ENCODE measurements at places on chromosomes 1 and 21.

DNA sequence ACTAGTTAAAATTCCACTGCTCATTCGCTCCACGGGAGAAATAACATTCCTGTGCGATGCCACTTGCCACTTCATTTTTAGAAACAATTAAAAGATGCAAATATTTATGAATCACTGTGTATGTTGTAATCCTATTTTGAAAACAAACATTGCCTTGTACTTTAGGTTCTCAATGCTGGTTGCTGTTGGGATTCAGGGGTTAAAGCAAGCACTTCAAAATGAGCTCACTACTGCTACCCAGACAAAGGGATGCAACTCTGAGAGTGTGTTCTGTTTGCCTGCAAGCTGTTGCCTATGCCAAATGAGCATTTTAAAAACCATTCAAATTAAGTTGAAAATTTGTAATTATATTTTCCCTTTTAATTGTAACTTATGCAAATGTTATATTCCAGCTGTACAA is 87.5 kb downstream of the RWDD3 start:
- no peak for DNase-seq

DNA sequence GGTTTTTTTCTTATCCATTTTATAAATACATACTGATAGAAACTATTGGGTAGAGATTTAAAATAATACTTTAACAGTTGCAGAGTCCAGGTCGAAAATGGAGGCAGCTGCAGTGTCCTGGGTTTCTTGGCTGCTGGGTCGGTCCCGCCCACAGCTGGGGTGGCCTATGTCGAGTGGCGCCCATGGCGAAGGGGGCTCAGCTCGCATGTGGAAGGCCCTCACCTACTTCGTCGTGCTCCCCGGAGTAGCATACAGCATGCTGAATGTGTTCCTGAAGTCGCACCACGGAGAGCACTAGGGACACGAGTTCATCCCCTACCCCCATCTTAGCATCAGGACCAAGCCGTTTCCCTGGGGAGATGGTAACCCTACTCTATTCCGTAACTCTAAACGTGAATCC is 1304.9 kb upstream of the ADGRL2 start:
- no peak for DNase-seq

- no peak for DNase-seq
These were observed 4.7 kb downstream of the SZRD1 start for GRCh38 chr1:16371725-16372124.

GRCh38 chr1:55062801-55063576 is 23.6 kb downstream of the PCSK9 start:
- no peak for DNase-seq

- no peak for DNase-seq
These were observed 170.0 kb upstream of the IVNS1ABP start for GRCh38 chr1:185487026-185487425.

GRCh38 chr1:223482766-223483165 is 89.6 kb downstream of the CCDC185 start:
- DNase-seq = no peak

DNA sequence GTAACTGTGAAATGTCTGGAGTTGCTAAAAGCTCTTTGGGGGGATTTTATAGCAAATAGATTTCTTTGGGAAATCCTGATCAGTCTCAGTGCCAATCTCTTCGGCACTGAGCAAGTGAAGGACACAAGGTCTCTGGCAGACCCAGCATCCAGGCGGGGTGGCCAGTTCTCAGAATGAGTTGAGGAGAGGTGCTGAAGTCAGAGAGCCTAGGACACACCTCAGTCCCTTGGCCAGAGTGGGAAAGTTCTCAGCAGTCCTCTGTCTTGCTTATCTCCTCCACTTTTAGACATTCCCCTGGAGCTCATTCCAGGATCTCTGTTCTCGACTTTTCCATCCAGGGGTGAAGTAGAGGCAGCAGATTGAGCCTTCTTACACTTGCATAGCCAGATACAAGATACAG is 6.7 kb downstream of the HLX start:
- no peak for DNase-seq

GRCh38 chr1:118159569-118159968 is 25.5 kb downstream of the SPAG17 start:
- DNase-seq = no peak

GRCh38 chr1:107794571-107794970 is 170.4 kb downstream of the VAV3 start:
- DNase-seq = peak; percentile 10
